ENCODE measurements at places on chromosomes 12 and 14. TPM values are rescaled to one million over a fixed set of nuclear protein-coding genes. Genes with fewer than 3 reads are reported as not detected.

FAM90A1 gene
- 0.36 TPM for total RNA-seq

CDK4 gene
- total RNA-seq: 134 TPM

ACSS3 gene
- not detected for total RNA-seq

LIN7A gene
- 0.18 TPM for total RNA-seq

RIMBP2 gene
- total RNA-seq: not detected

LRRC10 gene
- not detected for total RNA-seq

SDR9C7 gene
- total RNA-seq: not detected

PZP gene
- not detected for total RNA-seq

KRT77 gene
- not detected for total RNA-seq

CLEC2A gene
- total RNA-seq: not detected

AMHR2 gene
- not detected for total RNA-seq

HHIPL1 gene
- 0.02 TPM for total RNA-seq

NRIP2 gene
- not detected for total RNA-seq

EXOC3L4 gene
- total RNA-seq: not detected

DTX1 gene
- total RNA-seq: not detected

CMKLR1 gene
- not detected for total RNA-seq

MDGA2 gene
- not detected for total RNA-seq

SOX5 gene
- not detected for total RNA-seq

COL2A1 gene
- 0.32 TPM for total RNA-seq

ALX1 gene
- not detected for total RNA-seq

PIANP gene
- not detected for total RNA-seq

GALNT16 gene
- total RNA-seq: not detected

RNF212B gene
- total RNA-seq: not detected

All from T-helper 2 cell treated with Interferon-gamma antibody and Interleukin-4, amounts not matched to agents 100 ng/mL and 5 ng/mL, for 36 hours (primary cell).